ENCODE measurements at places on chromosomes 3 and 15.

GRCh38 chr15:34719695-34720094, 35.1 kb downstream of the GJD2 start:
- DNase-seq, result no peak

GRCh38 chr3:117126946-117127546, 417.5 kb downstream of the TUSC7 start:
- DNase-seq, result no peak

DNA sequence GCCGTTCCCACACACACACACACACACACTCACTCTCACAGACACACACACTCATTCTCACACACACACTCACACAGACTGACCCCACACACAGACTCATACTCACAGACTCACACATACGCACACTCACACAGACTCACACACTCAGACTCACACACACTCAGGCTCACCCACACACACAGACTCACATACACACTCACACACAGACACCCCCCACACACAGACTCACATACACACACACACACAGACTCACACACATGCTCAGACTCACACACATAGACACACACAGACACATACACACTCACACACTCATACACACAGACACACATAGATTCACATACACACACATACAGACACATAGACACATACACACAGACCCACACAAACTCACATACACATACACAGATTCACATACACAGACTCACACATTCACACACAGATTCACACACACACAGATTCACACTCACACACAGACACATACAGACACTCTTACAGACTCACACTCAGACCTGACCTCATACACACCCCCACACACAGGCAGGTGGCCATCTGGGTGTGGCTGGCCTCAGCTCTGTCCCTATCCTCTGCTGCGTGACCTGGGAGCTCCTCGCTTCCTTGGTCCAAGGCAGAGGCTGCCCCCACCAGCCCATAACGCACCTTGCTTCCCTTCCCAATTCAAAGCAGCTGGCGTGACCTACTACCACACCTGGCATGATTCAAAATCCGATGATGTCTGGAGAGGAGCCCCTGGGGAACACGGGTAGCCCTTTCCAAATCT, 1.9 kb downstream of the C3orf22 start:
- DNase-seq, result no peak

- no peak for DNase-seq
Observed at GRCh38 chr3:46750555-46751038, 32.9 kb upstream of the PRSS50 start.

GRCh38 chr3:62873761-62874710, 1.2 kb downstream of the CADPS start:
- DNase-seq, result no peak

- DNase-seq, result no peak
Observed at GRCh38 chr3:78941587-78941986, 826.2 kb downstream of the ROBO1 start.

DNA sequence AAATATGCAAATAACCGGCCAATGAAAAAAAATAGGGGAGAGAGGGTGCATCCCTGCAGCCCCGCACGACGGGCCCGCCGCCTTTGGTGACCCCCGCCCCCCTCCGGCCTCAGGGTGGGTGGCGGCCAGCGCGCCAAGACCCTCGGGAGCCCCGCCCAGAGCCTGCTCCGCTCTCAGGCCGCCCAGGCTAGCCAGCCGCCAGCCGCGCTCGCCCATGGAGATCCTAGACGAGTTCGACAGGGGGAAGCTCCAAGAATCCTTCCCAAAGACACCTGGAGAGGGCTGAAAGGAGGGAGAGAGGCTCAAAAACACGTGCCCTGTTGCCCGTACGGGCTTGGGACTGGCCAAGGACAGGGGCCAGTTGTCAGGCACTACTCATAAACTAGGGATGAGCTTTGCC, 434.0 kb downstream of the NR2F2 start:
- no peak for DNase-seq

GRCh38 chr3:5388091-5388490, 200.6 kb downstream of the EDEM1 start:
- DNase-seq, result no peak

DNA sequence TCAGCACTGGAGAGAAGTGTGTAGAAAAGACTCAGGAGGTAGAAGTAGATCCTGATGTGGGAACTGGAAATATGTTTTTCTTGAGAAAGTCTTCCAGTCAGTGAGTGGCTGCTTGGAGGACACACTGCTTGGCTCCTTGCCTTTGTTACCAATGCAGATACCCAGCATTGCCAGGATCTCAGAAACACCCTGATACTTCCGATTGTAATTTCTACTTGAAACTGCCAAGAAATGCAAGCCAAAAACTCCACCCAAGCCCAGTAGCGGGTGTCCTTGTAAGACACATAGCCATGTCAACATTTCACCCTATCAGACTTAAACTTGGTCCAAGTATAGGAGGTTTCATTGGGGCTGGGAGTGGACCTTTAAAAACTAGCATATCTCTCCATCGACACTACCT, 141.8 kb downstream of the ALDH1A2 start:
- no peak for DNase-seq

DNA sequence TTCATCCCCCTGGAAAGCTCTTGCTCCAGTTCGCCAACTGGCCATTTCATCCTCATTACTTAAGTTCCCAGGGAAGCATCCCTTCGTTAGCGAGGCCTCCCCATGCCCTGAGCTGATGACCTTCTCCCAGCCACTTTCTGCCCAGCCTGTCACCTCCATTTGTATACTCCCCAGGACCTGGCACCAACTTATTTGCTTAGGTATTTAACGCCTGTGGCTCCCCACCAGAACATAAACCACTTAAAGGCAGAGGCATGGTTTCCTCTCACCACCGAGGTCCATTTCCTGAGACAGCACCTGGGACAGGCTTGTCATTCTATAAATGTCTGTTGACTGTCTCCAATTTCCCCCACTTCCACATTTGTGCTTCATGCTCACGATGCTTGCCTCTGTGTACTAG, 189.0 kb downstream of the ZNF621 start:
- no peak for DNase-seq

GRCh38 chr3:150059241-150059640, 88.5 kb upstream of the PFN2 start:
- DNase-seq, result no peak

GRCh38 chr15:48946074-48946839, 17.5 kb downstream of the SHC4 start:
- no peak for DNase-seq

- DNase-seq, result no peak
Observed at GRCh38 chr3:46759239-46760167, 41.8 kb upstream of the PRSS50 start.

- no peak for DNase-seq
Observed at GRCh38 chr15:73196113-73196512, 143.8 kb downstream of the NEO1 start.

- DNase-seq, result no peak
Observed at GRCh38 chr15:24756101-24756500, 80.5 kb downstream of the NPAP1 start.

- no peak for DNase-seq
Observed at GRCh38 chr3:183697123-183697609, 431 bp upstream of the YEATS2 start.

GRCh38 chr3:111584744-111585143, 10.4 kb downstream of the ZBED2 start:
- no peak for DNase-seq

DNA sequence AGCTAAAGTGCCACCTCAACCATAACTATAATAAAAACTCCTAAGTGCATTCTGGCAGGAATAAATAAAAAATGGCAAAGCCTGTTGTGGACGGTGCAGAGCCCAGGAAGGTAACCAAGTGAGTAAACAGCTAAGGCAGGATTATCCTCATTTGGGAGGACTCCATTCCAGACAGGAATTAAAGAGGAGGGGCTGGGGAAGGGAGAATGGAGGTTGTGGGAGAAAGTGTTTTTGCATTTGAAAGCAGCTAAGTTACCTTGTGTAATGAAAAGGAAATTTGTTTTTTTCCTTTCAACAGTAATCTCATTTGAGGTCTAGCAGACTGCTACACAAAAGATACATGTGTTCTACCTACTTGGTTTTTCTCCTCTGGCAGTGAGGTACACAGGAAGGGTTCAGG, 248.5 kb downstream of the TIGIT start:
- DNase-seq, result no peak

GRCh38 chr3:158479051-158479450, 91.9 kb upstream of the MLF1 start:
- no peak for DNase-seq

DNA sequence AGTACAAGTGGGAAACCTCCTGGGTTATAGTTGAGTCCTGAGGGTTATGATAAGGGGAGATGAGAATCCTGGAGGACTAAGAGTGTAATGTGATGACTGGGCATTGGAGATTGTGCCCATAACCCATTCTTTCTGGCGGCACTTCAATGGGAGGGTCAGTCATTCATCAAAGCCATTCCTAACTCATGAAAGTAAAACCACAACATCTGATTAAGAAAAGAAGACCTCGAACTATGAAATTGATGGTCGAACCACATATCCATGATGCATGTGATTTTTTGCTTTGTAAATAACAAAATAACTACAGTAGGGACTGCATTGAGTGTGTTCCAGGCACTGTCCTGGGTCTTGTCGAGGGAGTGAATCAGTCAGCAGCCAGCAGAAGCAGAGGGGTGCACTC, 215.1 kb downstream of the SHQ1 start:
- DNase-seq, result no peak

DNA sequence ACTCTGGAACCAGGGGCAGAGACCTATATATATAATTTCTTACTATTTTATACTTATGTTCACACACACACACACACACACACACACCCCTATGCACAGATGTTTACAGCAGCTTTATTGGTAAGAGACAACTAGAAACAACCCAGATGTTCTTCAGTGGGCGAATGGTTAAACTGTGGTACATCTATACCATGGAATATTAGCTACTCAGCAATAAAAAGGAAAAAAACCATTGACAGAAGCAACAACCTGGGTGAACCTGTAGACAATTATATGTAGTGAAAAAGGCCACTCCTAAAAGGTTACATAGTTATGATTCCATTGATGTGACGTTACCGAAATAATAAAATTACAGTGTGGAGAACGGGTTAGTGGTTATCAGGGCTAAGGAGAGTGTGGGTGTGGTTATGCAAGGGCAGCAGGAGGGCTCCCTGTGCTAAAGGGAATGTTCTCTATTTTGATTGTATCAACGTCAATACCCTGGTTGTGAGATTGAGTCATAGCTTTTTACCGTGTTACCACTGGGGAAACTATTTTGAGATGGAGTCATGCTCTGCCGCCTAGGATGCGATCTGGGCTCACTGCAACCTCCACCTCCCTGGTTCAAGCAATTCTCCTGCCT, 85.5 kb downstream of the FLNB start:
- no peak for DNase-seq

GRCh38 chr3:122092460-122093165, 37.5 kb downstream of the CD86 start:
- peak; percentile 21 for DNase-seq

GRCh38 chr3:19250959-19251610, 102.8 kb downstream of the KCNH8 start:
- DNase-seq, result no peak

GRCh38 chr15:53126144-53126543, 336.0 kb upstream of the ONECUT1 start:
- no peak for DNase-seq

DNA sequence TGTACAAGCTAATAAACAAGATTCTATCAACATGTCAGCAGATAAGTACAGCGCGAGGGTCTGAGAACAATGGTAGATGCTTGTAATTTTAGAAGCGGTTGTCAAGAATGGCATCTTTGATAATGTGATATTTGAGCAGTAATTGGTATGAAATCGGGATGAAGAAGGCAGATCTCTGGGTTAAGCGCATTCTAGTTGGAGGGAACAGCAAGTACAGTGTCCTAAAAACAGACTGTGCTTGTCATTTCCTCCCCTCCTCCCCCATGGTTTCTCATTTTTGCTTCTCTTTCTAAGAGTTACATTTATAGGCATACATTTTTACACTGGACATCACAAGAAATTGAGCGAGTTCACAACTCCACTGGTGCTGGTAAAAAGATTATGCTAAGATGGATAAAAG, 23.3 kb downstream of the TGFBR2 start:
- DNase-seq, result no peak

DNA sequence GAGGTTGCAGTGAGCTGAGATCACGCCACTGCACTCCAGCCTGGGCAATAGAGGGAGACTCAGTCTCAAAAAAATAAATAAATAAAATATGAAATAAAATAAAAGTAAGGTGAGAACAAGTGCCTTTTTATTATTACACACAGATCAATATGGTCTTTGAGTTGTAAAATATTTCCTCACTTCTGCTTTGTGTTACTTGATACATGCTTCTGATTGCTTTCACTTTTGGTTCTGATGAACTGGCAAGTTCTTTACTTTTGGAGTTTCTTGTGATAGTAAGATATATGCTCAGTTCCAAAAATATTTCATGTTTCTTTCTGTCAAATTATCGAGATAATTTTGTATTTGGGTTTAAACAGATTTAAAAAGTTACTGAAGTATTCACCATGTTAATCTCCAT, 16.6 kb upstream of the GYG1 start:
- no peak for DNase-seq

Data from stimulated activated CD4-positive, alpha-beta T cell treated with anti-CD3 and anti-CD28 coated beads, Interleukin-15, amount 100 ng/mL, for 1 hour (primary cell).